ENCODE measurements at places on chromosomes 5 and 9.

- DNase-seq = no peak
These were observed at the start of gene CAPSL for GRCh38 chr5:35938568-35939227. TSS of gene CAPSL (minus strand) at chr5:35938622. CDS start at chr5:35921120, 17,502 bp downstream.

GRCh38 chr5:3373391-3373790 lies 222.2 kb upstream of the IRX1 start:
- no peak for DNase-seq

GRCh38 chr9:98427491-98427890 lies 172.0 kb upstream of the TBC1D2 start:
- DNase-seq = no peak

DNA sequence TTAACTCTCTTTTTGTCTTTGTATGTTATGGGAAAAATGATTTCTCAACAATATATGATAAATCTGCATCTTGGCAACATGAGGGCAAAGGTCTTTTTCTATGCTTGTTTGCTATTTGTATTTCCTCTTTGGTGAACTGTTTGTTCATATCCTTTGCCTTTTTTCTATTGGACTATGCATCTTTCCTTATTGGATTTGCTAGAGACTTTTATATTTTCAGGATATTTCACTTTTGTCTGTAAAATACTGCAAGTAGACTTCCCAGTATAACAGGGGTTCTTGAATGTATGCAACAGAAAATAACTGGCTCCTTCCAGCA lies 69.4 kb upstream of the SSBP2 start:
- DNase-seq = no peak

- no peak for DNase-seq
These were observed 2.5 kb downstream of the FBXO4 start for GRCh38 chr5:41927604-41928003.

- DNase-seq = no peak
These were observed 51.5 kb downstream of the AGXT2 start for GRCh38 chr5:34996261-34996660.

- no peak for DNase-seq
These were observed 40.1 kb upstream of the RNF180 start for GRCh38 chr5:64125521-64125920.

DNA sequence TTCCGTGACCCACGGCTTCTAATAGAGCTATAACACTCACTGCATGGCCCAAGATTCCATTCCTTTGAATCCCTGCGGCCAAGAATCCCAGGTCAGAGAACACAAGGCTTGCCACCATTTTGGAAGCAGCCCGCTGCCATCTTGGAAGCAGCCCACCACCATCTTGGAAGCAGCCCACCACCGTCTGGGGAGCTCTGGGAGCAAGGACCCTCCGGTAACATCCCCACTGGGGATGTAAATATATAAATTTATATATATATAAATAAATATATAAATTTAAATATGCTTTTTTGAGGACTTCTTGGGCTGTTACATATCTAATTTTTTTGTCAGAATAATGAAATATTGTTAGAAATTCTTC lies 122.4 kb downstream of the FAM170A start:
- DNase-seq = no peak

DNA sequence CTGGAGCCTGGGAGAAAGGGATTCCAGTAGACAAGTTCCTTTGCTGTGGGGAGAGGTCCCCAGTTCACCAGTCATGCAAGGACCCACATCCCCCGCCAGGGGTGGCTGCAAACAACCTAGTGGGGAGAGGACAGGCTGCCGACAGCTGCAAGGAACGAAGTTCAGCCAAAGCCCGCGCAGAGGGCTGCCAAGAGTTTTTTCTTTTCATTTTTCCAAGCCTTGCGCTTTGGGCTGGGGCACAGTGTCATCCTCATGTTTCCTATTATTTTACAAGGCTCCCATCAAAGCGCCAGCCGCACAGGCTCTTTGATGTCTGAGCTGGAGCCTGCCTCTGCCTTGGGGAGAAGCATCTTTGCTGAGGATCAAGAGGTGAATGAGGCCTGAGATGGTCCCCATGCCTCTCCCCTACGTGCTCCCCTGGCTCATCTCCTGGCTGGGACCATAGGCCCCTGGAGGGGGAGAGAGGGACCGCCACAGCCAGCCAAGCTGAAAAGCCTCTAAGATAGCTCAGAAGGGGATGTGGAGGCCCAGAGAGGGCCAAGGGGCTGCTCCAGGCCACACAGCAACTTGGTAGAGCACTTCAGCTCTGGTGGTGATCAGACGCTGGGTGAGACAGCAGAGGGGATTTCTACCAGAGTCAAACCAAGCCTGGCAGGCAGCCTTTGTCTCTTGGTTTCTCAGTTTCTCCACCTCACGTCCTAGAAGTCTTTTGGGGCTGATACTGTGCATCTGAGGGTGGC lies 50.4 kb upstream of the SYNPO start:
- no peak for DNase-seq

GRCh38 chr5:110716247-110717245 lies 9.9 kb downstream of the TMEM232 start:
- DNase-seq = no peak

GRCh38 chr9:119675951-119676350 lies 306.7 kb upstream of the BRINP1 start:
- DNase-seq = no peak

GRCh38 chr5:14206028-14206725 lies 63.0 kb downstream of the TRIO start:
- no peak for DNase-seq

DNA sequence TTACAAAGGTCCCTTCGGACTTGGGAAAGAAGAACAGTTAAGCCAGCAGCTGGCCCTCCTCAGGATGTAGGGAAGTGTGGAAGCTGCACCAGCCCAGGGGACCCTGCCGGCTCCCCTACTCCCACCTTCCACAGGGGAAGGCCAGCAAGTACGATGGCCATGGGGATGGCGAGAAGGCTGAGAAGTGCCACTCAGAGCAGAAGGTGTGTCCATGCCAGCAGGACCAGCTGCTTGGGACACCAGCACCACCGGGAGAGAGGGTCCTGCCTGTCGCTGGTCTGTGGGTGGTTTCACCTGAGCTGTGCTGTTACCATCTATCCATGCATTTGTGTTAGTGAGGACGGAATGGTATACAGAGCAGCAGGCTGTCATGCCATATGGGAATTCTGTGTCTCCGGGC lies 148.6 kb upstream of the PHYKPL start:
- DNase-seq = no peak

DNA sequence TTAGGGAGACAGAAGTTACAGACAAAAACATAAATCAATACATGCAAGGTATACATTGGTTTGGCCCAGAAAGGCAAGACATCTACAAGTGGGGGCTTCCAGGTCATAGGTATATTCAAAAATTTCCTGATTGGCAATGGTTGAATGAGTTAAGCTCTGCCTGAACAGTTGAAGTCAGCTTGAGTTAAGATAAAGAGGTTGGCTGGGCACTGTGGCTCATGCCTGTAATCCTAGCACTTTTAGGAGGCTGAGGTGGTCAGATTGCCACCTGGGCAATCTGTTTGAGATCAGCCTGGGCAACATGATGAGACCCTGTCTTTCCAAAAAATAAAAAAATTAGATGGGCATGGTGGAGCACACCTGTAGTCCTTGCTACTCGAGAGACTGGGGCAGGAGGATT lies 16.3 kb downstream of the TMC1 start:
- DNase-seq = no peak

DNA sequence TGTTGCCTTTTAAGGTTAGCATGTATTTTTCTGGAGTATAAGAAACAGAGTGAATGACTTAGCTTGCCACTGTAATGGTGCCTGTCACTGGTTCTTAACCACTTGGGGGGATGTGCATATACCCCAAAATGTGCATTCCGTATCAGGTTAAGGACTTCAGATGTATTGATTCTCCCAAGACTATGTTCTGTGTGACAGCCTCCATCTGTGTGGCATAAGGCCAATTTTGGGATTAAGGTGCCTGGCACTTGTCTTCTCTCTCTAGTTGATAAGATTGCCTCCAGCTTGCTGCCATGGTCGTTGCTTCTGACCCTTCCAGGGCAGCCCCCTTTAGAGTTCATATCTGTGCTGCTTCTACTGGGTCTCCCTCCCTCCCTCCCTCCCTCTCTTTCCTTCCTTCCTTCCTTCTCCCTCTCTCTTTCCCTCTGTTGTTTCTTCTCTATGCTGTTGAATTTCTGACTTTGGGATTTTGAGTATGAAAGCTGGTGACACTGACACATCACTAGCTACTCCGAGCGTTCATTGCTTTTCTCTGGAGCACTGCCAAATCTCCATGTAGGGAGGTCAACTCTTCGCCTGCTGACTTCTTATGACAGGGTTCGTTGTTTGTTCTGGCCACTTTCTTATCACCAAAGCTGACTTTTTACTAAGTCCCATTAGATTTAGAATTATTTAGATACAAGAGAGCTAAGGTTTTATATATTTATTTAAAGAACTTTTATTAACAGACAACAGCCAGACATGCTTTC lies 31.0 kb downstream of the TNFAIP8 start:
- no peak for DNase-seq

DNA sequence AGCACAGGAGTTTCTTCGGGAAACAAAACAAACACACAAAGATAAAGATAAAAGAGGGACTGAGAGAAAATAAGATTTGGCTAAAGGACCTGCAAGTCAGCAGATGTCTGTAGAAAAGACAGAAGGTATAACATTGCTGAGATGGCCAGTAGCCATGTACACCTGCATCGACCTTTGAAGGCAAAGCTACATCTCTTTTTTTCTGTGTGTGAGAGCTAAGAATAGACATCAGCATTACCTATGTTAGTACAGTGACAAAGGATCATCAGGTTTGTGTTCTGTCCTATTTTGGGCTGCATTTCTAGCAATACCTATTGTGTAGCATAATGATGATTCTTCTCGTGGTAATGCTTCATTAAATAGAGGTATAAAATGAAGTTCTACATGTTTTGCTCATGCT lies 64.9 kb downstream of the KDM4C start:
- no peak for DNase-seq

DNA sequence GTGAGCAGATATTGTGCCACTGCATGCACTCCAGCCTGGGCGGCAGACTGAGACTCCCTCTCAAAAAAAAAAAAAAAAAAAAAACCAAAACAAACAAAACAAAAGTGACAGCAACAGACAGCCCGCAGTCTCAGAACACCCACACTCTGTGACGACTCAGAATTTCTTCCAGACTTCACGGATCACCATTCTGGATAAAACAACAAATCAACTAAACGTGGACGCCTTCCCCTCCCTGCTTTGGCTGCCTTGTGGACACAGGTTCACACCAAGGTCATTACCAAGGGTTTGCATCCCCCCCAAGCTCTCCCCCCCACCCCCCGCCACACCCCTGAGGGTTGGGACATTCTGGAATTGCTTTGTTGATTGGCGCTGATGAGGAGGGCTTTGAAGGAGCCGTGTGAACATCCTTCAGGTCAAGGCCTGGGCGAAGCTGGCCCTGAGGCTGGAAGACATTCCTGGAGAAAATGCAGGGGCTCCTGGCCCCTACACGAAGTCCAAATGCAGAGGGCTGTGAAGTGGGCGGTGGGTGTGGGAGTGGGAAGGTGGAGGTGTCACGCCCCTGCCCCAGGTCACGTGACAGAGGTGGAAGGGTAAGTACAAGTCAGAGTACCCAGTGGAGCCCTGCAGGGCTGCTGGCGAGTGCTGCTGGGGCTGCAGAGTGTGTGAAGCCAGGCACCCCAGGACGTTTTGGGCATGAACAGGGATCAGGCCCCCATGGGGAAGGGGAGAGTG lies 10.1 kb downstream of the LCN10 start:
- no peak for DNase-seq

DNA sequence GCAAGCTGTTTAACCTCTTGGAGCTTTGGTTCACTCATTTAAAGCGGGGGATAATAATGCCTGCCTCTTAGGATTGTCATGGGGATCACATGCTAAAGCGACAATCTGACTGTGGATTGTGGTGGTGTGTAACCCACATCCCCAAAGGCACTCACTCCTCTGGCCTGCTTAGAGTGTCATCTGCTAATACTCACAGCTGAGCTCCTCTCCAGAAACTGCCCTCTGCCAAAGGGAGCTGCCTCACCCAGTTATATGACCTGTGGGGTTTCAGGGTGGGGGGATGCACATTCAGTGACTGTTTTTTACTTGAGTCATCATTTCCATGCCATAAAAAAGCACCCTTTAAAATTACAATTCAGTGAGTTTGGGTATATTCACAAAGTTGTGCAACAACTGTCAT lies 110.0 kb upstream of the SPOCK1 start:
- no peak for DNase-seq

- no peak for DNase-seq
These were observed 12.1 kb upstream of the ATP6V0E1 start for GRCh38 chr5:172971482-172971881.

DNA sequence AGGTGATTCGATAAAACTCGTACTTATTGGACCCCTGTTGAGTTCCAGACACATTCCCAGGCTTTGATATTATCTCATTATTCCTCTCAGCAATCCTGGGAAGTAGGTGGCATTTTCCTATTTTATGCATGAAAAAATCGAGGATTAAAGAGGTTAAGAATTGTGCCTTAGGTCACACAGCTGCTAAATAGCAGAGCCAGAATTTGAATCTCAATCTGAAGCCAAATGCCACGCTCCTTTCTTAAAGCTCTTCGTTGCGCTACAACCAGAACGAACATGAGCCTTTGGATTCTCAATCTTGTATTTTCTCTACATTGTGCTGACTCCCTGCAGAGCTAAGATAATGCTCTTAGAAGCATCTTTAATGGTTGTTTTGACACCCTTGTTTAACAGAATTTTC lies 527.8 kb upstream of the TLE4 start:
- DNase-seq = no peak

DNA sequence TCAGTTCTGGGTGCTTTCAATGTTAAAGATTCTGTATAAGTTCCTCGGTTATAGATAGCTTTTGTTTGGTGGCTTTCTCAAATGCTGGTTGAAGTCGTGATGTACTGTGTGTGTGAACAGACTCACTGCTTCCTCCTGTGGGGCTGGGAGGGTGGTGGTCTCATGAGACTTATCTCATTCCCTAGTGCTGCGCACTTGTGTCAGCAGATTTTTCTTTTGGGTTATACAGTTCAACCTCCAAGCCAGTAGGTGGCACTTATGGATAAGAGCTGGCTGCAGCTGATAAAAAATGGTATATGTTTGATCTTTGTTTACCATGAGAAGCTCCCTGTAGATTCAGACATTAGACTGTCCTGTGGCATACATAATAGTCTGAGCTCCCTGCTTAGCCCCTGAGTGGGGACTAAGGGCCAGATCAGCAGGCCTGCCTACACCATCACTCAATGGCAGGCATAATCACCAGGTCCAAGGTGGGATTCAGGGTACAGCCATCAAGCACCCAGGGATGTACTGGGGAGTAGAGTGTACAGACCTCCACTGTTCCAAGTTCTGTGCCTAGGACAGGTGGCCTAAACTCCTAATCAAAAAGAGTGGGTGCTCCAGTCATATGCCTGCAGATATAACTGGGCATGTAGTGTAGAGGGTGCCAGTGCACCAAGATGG lies 174.2 kb downstream of the OXCT1 start:
- DNase-seq = no peak

DNA sequence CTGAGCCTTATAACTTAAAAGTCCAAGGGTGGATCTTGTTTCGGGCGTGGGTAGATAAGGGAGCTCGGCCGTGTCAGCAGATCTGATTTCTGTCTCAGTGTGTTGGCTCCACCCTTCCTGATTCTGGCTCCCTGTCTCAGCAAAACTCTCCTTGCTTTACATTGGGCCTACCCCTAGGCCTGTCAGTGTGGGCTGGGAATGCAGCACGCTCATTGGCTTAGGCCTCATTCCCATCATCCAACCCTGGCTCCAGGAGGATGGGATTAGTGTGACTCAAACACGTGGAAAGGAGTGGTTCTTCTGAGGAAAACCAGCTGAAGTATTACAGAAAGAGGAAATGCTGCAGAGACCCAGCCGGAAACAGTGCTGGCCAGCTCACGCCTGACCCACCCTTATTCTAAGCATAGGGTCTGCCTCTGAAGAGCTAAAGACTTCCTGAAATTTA lies 59.9 kb downstream of the ZFAND5 start:
- DNase-seq = peak; percentile 24

- DNase-seq = no peak
These were observed 10.4 kb downstream of the STC2 start for GRCh38 chr5:173317852-173318251.

Measured in esophagus squamous epithelium (tissue), 5 donors.